ENCODE measurements at places on chromosomes 13 and 19.

DNA sequence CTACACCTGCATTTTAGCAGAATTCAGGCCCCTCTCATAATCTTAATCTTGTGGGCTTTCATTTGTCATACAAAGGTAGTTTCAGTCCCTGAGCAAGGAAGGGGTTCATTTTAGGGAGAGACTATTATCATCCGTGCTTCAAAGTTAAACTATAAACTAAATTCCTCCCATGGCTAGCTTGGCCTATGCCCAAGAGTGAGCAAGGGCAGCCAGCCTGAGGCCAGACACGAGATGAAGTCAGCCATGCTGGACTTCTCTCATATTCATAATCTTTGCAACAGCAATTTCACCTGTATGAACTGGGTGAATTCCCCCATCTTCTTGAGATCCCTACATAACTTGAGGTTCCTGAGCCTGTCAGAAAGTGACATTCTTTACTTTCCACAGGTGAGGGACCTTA, 13.0 kb downstream of the ERICH4 start:
- no peak for DNase-seq

GRCh38 chr13:60572855-60573254, 175.8 kb downstream of the TDRD3 start:
- no peak for DNase-seq

GRCh38 chr13:76741046-76741445, 145.2 kb downstream of the KCTD12 start:
- DNase-seq, result no peak

- no peak for DNase-seq
Measured at GRCh38 chr19:34484328-34484727, 2.8 kb downstream of the WTIP start.
